Suprapubic skin (tissue), 4 donors: ENCODE measurements at places on chromosomes 2 and 18. TPM values are rescaled to one million over a fixed set of nuclear protein-coding genes. Genes with fewer than 3 reads are reported as not detected.

GRCh38 chr2:130843321-130843985 lies 6.7 kb downstream of the ARHGEF4 start:
- DNase-seq, result no peak

POTEJ gene
- not detected for total RNA-seq

- no peak for DNase-seq
These were observed 25.2 kb upstream of the LCLAT1 start for GRCh38 chr2:30421604-30422443.

DNA sequence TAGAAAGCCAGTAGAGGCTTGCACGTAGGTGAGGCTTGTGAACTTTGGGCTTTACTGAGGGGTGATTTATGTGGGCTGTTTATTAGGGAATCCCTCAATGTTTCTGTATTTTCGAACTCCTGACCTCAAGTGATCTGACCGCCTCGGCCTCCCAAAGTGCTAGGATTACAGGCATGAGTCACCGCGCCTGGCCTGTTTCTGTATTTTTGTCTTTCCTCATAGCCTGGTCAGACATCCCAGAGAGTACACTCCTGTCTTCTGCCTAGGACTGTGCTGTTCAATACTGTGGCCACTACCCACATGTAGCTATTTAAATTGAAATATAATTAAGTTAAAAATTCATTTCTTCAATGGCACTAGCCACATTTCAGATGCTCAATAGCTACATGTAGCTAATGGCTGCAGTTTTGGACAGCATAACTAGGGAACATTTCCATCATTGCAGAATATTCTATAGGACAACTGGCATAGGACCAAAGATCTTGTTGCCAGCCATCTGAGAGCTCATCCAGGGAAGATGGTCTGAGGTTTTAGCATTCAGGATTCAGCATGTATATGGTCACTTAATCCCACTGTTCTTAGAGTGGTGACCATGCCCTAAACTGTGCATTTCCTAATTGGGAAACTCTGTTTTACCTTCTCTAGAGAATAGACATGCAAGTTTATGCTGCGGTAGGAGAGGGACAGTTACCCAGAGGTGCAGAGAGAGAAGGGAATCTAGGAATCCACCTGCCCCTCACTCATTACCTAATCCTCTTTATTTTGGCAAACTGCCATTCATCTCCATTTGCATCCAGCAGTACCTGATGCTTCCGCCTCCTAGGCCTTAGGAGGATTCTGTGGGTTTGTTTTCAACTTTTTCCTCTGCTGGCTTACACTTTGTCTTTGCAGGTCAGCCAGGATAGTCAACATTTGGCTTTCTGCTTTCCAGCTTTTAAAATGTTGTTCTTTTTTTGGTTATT lies 64.4 kb downstream of the LCLAT1 start:
- DNase-seq, result no peak

- DNase-seq, result no peak
These were observed 1464.7 kb upstream of the ZEB2 start for GRCh38 chr2:145984580-145984979.

DNA sequence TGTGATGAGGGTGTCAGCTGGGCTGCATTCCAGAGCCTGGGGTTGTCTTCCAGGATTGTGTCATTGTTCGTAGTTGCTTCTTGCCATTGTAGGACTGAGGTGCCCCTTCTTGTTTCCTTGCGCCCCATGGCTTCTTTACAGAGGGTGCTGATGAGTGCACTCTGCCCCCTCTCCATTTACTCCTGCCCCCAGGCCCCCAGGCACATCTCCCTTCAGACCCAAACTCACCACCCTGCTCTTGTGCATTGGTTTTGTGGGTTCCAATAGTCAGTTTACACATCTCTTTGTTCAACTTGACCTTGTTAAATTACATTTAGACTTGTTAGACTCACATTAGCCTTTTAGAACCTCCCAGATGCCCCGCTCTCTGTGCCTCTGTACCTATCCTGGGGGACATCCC lies 33.1 kb downstream of the HJURP start:
- DNase-seq, result peak; percentile 9

GRCh38 chr2:232997749-232998665 lies 15.0 kb downstream of the NGEF start:
- DNase-seq, result peak; percentile 63

DNA sequence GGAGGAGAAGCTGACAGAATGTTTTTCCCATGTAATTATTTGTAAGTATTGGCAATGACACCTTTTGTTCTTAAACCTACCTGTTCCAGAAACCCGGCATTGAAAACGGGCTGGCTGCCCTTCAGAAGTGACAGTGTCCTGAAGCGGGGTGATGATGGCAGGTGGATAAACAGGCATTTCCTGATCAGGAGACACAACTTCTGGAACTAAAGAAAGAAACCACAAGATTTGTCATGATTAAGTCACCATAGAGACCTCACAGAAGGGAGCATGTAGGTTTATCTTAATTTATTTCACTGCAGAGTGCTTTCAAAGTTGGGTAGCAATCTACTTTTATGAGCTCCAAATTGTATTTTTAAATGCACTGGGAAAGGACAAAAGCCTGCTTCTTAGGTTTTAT lies 43.1 kb downstream of the TTN start:
- no peak for DNase-seq

GRCh38 chr2:102718387-102719316 lies 43.2 kb upstream of the TMEM182 start:
- DNase-seq, result no peak

DNA sequence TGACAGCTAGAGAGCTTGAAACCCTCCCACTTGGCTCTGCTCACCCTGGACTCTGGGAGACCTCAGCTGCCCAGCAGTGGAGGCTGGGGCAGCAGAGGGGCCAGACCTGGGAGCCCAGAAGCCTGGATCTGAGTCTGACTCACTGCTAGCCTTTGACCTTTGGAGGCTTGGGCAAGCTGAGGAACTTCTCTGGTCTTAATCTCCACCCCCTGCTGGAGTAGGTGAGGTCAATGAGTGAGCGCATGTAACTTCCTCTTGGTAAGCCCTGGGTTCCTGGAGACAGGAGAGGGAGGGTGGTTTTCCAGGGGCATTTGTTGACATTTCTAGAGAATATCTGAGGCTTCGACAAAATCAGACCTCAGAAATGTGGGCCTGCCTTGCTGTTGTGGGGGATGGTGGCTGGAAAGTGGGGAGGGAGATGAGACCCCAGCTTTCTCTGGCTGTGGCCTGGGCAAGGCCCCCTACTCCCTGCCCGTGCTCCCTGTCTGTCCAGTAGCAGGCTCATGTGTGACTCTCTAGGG lies 73.0 kb upstream of the YWHAQ start:
- no peak for DNase-seq

DNA sequence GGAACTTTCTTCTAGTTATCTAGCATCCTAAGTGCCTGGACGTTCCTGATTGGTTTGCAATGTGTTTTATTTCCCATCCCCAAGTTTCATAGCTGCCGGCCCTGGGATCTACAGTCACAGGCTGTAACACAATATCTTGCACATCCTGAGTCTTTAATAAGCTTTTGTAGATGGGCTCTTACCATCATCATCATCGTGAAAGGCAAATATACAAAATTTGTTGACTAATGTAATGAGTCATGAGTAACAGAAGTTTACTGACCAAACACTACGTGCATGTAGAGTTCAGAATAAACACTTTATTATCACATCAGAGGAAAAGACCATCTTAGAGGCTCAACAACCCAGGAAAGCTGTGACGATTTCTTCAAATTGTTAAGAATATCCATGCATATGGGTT lies 8.1 kb upstream of the TYMS start:
- DNase-seq, result no peak

- DNase-seq, result no peak
These were observed 98.3 kb downstream of the KLHL14 start for GRCh38 chr18:32674491-32674890.

OR6B3 gene
- not detected for total RNA-seq

ZNF514 gene
- total RNA-seq, result 27.8 TPM
